ENCODE measurements at places on chromosomes 2 and 18.

DNA sequence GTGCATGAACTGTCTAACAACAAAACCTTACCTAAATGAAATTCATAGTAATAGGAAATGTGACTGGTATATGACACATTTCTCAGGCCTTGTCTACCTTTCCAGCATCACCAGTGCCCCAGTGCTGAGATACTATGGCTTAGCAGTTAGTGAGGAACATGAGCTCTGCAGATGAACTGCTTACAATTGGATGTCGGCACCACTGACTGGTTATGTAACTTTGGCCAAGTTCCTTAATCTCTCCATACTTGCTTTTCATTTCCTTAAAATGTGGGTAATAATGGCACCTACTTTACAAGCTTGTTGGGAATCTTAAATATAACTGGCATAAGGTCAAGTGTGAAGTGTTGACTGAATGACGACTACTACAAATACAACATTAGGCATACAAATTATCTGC, 136.3 kb downstream of the OLA1 start:
- peak; percentile 12 for DNase-seq

GRCh38 chr18:32349728-32350395, 120.8 kb downstream of the GAREM1 start:
- no peak for DNase-seq

DNA sequence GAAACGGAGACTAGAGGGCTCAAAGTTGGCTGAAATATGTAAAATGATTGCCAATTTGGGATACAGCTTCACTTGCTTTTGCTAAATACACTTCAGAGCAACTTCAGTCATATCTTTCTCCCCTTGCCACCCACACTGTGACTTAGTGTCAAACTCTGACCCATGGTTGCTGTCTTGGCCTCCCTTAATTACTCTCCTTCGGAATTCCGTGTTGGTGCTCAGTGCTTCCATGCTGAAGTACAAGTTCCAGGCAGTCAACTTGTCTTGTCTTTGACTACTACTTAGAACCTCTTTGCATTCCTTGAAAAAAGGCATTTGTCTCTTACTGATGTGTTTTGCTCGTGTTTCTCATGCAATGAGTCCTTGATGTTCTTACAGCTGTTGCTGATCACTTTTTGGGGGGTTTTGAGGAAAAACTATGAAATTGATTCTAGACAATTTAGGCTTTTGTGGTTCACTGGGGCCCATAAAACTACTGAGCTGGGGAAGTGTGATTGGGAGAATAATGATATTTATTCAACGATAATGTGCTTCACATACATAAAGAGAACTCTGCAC, 146.0 kb downstream of the UBE2E3 start:
- DNase-seq = no peak

DNA sequence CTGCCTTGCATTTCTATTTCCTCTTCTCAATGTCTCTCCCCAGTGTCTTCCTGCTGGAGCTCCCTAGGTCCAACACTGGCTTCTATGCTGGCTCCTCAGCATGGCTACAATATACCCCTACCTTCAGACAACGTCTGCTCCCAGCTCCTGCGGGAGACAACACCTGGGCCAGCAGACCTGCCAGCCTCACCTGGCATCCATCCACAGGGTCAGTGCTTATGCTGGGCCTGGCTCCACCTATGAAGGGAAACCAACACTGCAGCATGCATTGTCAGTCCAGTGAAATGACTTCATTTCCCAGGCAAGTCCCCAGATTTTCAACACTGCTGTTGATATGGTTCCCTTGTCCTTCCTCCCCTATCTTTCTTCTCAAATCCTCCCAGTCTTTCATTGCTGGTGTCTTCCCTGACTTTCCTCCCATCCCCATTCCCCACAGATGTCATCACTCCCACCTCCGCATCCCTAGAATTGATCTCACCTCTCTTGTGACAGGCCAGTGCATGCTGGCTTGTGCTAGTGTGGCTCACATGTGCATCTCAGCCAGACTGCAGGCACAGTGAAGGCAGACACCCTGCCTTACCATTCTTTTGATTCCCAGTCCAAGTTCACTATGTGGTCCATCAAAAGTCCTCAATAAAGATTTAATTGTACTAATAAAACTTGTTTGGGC, 98.0 kb downstream of the MYO5B start:
- DNase-seq = no peak

- peak; percentile 40 for DNase-seq
These were observed 14.7 kb upstream of the MRPL33 start for GRCh38 chr2:27756544-27757498.

- no peak for DNase-seq
These were observed 92.0 kb downstream of the NDUFA10 start for GRCh38 chr2:239932881-239933735.

DNA sequence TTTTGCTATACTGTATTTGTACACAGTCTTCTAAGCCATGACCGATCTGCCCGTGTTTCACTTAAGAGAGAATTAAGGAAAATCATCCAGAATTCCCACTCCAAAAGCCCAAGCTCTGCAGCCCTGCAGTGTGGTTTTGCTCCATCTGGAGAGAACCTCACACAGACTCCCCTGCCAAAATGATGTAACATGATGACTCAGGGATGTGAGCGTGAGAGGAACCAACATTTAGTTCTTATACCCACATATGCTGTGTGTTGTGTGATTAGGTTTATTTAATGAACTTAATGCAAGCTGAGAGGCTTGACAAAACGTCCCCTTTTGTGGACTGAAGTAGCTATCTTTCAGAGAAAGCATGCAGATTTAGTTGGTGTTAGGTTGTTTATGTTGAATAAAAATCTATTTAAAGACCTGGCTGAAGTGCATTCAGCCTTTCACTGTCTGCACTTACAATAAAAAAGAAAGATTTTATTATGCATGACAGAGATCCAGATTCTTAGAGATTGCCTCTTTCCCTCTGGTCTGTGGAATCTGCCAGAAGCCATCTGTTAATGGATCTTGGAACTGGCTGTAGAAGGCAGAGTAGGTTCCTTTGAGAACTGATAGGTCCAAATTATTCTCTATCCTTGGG, 6.3 kb downstream of the RAB12 start:
- no peak for DNase-seq

- DNase-seq = no peak
These were observed 233.1 kb upstream of the MEX3C start for GRCh38 chr18:51430538-51430937.

- no peak for DNase-seq
These were observed 60.6 kb downstream of the VAPA start for GRCh38 chr18:9974279-9974915.

- no peak for DNase-seq
These were observed 20.5 kb downstream of the ODC1 start for GRCh38 chr2:10427618-10427949.

DNA sequence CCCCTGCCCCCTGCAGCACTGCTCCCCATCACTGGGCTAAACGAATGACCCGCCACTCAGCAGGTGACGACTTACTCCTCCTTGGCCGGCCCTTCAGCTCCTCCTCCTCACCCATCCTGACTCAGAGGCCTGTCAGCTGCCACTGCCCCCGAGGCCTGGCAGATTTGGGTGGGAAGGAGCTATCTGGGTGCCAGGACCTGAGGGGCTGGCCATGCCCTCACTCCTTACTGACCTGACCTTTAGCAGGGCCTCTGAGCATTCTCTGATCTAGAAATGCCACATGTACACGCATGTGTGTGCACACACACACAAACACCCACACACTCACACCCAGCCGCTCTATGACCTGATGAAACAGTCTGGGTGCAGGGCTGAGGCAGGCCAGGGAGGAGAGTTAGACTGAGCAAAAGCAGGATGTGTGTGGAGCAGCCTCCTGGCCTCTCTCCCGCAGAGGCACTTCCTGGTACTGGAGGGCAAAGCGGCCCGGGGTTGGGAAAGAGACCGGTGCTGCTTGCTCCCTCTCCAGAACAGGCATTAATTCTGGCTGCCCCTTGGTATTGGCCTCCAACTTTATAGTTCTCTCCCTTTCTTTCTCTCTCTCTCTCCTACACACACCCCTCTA, 68.0 kb downstream of the ZFP36L2 start:
- no peak for DNase-seq

- DNase-seq = no peak
These were observed 5.6 kb downstream of the ITGB1BP1 start for GRCh38 chr2:9417725-9418124.

DNA sequence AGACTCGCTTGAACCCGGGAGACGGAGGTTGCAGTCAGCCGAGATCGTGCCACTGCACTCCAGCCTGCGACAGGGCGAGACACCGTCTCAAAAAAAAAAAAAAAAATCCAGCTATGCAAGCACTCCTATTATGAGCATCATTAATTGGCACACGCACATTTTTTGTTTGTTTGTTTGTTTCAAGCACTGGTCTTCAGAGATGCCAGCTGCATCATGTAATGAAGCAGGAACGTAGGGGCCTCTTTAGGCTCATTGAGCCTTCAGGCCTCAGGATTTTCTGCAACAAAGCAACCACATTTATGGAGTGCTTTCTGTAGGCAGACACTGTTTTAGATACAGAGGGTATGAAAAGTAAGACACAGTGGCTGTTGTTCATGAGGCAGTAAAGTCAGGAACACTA, 585.8 kb downstream of the CNTNAP5 start:
- DNase-seq = no peak

- no peak for DNase-seq
These were observed 86.8 kb downstream of the METTL8 start for GRCh38 chr2:171346723-171347557.

DNA sequence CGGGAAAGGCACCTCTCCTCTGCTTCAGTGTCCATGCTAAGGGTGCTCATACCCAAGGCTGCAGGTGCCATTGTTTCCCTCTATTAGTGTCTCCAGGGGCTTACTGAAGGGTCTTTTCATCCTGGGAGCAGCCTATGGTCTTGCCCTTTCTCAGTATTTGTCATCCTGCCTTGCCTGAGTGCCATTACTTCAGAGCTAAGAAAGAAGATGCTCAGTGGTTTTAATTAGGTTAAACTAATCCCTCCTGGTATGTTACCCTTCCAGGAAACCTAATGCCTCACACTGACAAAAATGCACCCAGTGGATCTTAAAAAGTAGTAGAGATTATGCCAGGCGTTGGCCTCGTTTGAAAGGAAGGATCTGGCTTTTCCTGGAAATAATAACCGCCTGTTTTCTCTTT, 151.4 kb downstream of the LRRTM1 start:
- DNase-seq = no peak

GRCh38 chr2:179861027-179861415, 391 bp downstream of the ZNF385B start:
- no peak for DNase-seq

GRCh38 chr2:72755647-72756423, 70.0 kb downstream of the EXOC6B start:
- no peak for DNase-seq

DNA sequence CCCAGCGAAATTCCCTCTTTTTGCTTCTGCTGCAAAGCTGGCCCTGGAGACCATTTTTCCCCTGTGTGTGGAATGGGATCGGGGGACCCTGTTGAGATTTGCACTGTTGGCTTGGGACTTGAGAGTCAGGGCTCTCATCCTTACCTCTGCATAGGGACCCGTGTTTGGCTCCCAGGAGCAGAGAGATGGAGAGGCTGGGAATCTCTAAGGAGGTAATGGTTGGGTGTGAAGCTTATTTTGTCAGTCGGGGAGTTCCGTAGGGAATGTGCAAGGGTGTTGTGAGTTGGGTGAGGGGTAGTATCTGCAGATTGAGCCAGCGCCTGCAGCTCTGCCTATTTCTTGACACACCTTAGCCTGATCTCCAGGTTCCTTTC, 4.5 kb downstream of the GATA6 start:
- no peak for DNase-seq

GRCh38 chr2:1224901-1225300, 188.4 kb upstream of the TPO start:
- no peak for DNase-seq

GRCh38 chr18:27249933-27250332, 64.8 kb upstream of the CHST9 start:
- no peak for DNase-seq

DNA sequence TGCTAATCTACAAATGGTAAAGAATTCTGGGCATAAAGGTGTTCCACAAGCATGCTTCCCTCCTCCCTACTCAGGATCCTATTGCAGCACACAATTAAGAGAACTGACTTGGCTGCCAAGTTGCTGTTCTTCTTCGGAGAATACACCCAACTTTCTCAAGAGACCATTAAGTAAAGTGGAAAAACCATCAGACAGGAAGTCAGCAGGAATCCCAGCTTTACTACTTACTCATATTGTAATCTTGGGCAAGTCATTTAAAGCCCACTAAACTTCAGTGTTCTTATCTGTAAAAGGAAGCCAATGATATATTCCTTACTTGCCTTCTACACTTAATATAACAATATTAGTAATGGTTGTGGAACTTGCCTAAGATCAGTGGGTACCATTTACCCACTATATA, 37.8 kb downstream of the PSTPIP2 start:
- DNase-seq = no peak

DNA sequence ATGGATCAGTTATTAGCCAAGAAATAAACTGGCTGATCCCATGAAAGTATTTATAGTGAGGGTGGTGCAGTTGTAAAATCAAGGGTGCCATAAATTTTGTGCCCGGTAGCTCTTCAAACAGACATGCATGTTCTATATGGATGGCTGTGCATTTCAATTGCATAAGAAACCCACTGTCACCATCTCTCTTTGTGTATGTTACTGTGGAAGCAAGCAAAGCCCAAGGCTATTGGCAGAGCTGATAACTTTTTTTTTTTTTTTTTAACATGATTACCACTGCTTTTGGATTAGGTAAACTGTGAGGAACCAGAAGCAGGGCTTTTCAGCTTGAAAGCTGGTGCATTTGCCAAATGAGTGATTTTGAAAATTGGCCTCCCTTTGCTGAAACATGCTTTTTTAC, 332.6 kb downstream of the SOX11 start:
- no peak for DNase-seq

DNA sequence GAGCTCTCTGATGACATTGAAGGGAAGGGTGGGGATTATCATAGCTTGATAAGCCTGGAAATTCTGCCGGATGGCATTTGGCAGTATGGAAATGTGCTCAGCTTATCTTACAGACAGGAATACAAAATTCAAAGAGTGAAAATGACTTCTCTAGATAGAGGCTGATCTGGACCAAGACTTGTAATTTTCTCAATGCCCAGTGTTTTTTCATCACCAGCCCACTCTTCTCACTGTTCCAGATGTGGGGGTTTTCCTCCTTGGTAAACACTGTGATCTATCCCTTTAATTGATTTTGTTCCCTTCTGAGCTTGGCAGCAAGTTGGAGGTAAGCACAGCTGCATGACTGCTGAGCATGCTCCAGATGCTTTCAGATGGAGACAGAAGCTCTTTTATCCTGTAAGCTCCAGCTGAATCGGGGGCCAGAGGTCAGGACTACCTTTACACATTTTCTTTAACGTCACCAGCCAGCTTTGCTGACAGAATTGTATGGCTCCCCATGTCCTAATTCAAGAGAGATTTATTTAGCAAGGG, 287.4 kb upstream of the TCF4 start:
- DNase-seq = no peak

Data from CD4-positive, alpha-beta T cell treated with Interleukin-4 for 1 hour (primary cell).